Astrocyte of the spinal cord (primary cell): ENCODE measurements at places on chromosomes 5 and 9.

DNA sequence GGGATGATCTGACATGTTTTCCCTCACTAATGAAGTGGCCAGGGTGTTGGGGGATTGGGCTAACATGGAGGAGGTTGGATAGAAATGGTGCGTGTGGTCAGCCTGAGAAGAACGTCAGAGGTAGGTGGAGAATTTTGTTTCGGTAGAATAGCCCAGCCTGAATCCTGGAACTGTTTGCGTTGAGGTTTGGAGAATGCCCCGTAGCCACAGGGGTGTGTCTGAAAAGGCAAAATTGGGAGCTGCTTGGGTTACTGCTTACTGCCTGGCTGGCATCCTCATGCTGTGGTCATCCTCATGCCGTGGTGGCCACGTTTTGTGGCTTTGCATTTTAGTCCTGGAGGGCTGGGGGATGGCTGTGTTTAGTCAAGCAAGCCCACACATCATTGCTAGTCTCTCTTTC lies 236.9 kb downstream of the GOLPH3 start:
- no peak for DNase-seq

- peak; percentile 16 for DNase-seq
Measured at GRCh38 chr9:136437839-136438547, 1.7 kb downstream of the INPP5E start.

GRCh38 chr9:96256800-96257199 lies 45.2 kb downstream of the HSD17B3 start:
- DNase-seq = peak; percentile 9

- no peak for DNase-seq
Measured at GRCh38 chr5:97453263-97453662, 270.2 kb upstream of the RIOK2 start.
